Cortex of kidney (tissue), 1 donor: ENCODE measurements at places on chromosomes 5 and 9.

- no peak for DNase-seq
Observed at GRCh38 chr5:50559955-50560354, 106.5 kb upstream of the PARP8 start.

DNA sequence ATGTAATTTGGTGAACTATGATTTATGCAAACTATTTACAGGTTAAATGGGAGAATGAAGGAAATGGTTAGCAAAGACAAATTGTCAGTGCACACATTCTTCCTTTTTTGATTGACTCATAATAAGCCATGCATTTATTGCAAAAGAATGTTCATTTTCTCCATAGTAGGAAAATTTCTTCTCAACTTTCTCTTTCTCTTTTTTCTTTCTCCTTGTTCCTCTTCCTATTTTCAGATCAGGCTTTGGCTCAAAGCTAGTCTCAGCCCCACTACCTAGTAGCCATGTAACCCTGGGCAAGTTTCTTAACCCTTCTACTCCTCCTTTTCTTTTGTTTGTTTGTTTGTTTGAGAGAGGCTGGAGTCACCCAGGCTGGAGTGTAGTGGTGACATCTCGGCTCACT lies 156.6 kb downstream of the PIK3R1 start:
- no peak for DNase-seq

DNA sequence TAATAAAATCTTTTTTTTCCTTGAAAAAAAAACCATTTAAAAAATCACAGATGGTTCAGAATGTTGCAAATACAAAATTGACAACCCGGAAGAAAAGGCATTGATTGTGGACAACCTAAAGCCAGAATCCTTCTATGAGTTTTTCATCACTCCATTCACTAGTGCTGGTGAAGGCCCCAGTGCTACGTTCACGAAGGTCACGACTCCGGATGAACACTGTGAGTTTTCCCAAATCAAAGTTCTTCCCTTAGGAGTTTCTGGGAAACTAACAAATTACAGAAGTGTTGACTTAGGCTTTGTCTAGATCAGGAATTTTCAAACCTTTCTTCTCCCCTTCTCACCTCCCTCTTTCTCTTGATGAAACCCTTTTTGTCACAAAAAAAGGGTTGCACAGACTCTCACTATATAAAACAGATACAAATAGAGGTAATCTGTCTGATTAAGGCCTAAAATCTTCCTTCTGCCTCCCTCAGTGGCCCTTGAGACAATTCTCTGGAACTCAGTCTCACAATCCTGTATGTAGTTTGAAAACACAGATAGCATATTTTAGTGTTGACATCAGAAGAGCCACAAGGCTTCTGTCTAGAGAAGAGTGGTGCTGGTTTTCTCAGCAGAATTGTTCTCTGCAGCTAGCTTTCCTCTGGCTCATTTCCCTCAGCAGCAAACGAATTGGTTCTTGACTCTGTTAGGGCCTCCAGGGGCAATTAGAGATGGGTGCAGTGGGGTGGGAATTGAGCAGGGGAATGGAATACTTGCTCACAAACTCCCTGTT lies 79.5 kb downstream of the OSMR start:
- no peak for DNase-seq

DNA sequence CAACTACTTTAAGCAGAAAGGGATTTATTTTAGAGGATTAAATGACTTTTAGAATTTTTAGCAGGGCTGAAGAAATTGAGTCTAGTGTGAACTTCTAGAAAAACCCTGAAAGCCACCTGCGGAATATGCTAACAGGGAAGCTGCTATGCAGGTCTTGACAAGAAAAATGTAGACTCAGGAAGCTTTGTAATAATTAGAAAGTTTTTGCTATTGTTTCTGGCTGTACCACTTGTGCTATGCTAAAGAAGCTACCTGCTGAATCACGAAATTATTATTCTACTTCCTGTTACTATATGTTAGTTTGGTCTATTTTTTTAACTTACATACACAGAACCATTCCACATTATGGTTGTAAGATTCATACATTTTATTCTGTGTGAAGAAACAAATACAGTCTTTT lies 74.0 kb upstream of the CHSY3 start:
- DNase-seq: no peak

DNA sequence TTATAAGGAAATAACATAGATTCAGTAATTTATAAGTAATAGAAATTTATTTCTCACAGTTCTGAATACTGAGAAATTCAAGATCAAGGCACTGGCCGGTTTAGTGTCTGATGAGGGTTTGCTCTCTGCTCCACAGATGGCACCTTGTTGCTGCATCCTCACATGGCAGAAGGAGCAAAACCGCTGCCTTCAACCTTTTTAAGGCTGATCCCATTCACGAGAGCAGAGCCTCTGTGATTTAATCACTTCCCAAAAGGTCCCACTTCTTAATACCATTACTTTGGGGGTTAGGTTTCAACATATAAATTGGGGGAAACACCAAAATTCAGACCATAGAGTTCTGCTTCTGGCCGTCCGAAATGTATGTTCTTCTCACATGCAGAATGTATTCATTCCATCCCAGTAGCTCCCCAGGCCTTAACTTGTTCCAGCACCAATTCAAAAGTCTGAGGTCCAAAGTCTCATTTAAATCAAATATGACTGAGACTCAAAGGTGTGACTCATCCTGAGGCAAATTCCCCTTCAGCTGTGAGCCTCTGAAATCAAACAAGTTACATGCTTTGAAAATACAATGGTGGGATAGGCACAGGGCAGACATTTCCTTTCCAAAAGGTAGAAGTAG lies 30.6 kb downstream of the BAAT start:
- no peak for DNase-seq
